ENCODE measurements at places on chromosomes 6 and 20.

- no peak for DNase-seq
Observed at GRCh38 chr6:45457141-45457540, 79.4 kb upstream of the SUPT3H start.

- DNase-seq: no peak
Observed at GRCh38 chr6:117483645-117484016, 1.2 kb downstream of the DCBLD1 start.

- no peak for DNase-seq
Observed at GRCh38 chr6:30601436-30601814, 15.6 kb downstream of the PPP1R10 start.

DNA sequence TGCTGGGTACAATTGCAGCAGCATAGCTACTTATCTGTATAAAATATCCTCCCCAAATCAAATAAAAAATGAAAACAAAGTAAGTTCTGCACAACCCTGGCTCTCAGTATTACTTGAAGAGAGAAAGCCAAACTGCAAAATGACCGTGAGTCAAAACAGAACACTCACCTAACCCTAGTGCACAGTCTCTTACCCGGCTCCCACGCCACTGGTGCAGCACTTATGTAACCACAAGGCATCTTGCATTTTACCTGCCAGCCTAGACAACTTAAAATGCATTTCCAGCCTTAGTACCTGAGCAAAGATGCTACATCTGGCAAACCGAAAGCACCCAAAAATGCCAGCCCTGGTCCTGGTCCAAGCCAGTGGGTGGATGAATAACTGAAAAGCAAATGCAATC is 12.4 kb upstream of the SIRPB1 start:
- no peak for DNase-seq

GRCh38 chr6:75893058-75893775 is 144.2 kb downstream of the MYO6 start:
- no peak for DNase-seq

GRCh38 chr6:141029908-141030307 is 1102.8 kb upstream of the GJE1 start:
- DNase-seq: no peak

DNA sequence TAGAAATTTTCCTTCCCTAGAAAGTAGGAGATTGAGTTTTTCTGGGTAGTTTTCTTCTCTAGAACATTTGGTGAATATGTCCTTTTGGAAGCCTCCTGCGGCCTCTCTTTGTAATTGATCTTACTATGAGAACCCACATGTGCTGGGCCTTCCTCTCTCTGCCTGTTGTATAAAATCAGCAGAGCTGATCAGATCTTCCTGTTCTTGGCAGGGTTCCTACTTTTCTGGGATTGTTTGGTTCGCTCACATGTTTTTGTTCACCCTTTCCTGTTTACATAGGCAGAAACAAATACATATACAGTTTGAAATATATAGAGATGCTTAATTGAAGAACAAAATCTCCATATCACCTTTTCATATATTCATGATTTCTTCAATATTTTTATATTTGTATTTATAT is 57.8 kb downstream of the IL22RA2 start:
- no peak for DNase-seq

- DNase-seq: no peak
Observed at GRCh38 chr20:21326700-21327099, 23.6 kb downstream of the XRN2 start.

GRCh38 chr6:161417717-161418462 is 144.0 kb upstream of the AGPAT4 start:
- peak; percentile 86 for DNase-seq

DNA sequence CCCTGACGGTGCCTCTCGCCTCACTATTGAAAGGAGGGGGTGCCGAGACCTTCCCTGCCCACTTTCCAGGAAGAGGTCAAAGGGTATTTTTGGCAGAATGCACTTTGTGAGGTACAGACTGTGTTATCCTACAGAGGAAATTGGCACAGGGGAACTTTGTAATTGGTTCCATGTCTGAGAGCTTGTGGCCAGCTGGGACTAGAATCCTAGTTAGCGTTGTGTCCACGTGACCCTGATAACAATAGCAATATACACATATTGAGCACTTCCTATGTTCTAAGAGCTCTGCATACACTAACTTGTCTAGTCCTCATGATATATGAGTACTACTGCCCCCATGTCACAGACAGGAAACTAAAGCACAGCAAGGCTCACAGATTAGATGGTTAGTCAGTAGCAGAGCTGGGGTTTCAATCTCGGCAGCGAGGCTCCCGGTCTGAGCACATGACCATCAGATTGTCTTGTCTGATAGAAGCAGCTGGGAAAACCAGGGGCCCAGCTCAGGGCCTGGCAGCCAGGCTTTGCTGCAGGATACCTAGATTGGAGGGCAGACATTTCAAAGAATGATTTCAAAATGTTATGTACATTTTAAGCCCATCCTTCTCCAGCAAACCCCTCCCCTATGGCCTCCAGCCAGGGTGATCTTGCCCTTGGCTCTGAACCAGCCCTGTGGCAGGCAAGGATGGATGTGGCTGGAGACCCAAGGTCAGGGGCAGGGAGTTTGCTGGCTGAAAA is 1.4 kb downstream of the MAPK13 start:
- peak; percentile 88 for DNase-seq

GRCh38 chr6:170221753-170222400 is 69.0 kb downstream of the DLL1 start:
- peak; percentile 55 for DNase-seq
